Activated T-cell treated with anti-CD3 and anti-CD28 coated beads, Interleukin-2, amount 50 U/mL, for 72 hours (primary cell): ENCODE measurements at places on chromosomes 5 and 9.

DNA sequence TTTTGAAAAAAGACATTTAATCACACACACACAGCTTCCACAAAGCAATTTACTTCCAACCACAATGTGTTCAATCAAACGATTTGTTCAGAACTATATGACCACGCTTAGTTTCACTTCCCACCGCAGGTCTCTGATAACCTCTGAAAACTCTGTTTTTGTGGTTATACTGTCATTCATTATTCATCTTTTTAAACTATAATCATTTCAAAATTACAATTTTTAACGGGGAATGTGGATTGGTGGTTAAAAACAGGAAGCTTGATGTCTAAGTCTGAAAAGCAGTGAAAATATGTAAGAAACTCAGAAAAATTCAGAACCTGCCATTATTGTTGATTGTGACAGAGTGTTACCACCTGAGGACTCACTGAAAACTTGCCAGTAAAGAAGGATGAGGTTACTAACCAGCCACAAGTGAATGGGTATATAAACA lies 12.7 kb upstream of the TMEM174 start:
- DNase-seq, result peak; percentile 79

GRCh38 chr5:149213264-149213880 lies 58.3 kb upstream of the AFAP1L1 start:
- DNase-seq, result no peak

DNA sequence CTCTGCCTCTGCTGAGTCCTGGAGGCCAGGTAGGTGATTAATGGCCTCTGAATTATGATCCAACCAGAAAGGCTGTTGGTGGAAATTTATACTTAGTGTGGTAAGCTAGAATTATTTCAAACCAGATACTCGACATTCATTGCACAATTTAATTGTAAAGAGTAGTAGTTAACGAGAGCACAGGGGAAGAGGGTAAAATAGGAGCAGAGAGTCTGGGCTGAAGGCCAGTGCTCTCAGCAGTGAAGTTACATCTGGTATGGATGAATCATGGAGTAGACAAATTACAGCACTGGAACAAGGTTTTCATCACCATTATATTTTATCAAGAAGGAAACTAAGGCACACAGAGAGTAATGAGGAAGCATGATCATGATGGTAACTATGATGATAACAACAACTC lies 92.5 kb downstream of the TLR4 start:
- DNase-seq, result no peak

- no peak for DNase-seq
Observed at GRCh38 chr9:81183761-81184160, 505.6 kb downstream of the TLE1 start.

- DNase-seq, result no peak
Observed at GRCh38 chr5:4995014-4995413, 145.1 kb upstream of the ADAMTS16 start.
